ENCODE measurements at places on chromosomes 6 and 20.
A peak's percentile ranks its signal among the peaks of the same experiment; 100 is the strongest.

GRCh38 chr20:43717616-43717995 lies 9.2 kb downstream of the GTSF1L start:
- DNase-seq = no peak

DNA sequence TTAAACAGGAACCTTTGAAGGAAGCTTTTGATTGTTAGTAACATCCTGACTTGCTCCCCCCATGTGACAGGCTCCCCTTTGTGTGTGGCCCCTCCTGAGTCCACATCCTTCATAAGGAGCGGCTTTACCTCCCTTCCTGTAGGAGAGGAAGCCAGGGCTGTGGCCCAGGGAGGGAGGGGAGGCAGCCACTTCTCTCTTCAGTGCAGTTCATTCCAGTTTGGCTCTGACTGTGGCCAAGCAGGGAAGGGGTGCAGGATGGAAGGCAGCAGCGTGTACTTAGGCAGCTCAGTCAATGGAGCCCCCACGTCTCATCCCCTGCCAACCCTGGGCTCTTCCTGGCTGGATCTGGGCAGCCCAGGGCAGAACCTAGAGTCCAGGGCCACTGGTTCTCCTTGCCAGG lies 295.2 kb downstream of the QKI start:
- no peak for DNase-seq

DNA sequence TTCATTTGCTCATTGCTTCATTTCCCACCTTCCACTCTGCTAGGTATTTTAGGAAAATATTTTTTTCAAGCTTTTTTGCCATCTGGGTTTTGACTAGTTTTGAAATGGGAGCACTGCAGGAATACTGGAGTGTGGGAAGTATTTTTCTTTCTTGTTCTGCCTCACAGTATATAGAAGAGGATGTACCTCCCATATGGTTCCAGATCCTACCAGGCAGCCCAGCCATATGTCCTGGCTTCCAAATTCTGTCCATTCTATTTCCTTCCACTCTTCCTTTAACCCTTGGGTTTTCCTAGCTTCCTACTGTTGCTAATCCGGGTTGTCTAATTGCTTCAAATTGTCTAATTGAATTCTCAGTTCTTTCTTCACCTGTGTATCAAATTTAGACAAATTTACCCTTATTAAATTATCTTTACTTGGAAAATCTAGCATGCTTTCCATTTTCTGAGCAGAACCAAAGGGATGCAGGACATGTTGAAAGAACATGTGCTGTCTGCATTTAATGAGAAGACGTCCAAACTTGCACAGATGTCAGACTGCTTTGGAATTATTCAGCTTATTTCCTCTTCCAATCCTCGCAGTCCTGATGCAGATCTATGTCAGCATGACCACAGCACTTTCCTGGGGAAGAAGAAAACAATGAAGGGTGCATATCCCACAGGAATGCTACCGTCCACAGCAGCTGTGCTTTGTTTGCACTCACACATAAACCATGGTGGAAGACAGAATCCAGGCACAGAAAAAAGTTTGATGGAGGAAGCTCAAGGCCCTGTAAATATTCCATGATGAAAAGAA lies 1273.9 kb upstream of the MAP3K7 start:
- no peak for DNase-seq

GRCh38 chr6:26322645-26323482 lies 42.1 kb upstream of the BTN3A2 start:
- DNase-seq = no peak

DNA sequence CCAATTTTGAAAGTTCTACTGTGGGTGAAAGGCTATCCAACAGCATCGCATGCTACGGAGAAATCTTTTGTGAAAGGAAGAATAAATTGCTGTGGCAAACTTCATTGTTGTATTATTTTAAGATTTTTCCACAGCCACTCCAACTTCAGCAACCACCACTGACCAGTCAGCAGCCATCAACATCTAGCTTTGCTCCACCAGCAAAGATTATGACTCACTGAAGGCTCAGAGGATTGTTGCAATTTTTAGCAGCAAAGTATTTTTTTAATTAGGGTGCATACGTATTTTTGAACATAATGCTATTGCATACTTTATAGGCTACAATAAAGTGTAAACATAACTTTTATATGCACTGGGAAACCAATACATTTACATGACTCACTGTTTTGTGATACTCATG lies 493.5 kb downstream of the TFAP2A start:
- DNase-seq = no peak

GRCh38 chr6:45915780-45916468 lies 99.7 kb downstream of the CLIC5 start:
- no peak for DNase-seq

- no peak for DNase-seq
Measured at GRCh38 chr20:19973961-19974629, 43.1 kb upstream of the NAA20 start.

GRCh38 chr20:54221353-54221752 lies 13.5 kb downstream of the PFDN4 start:
- no peak for DNase-seq

DNA sequence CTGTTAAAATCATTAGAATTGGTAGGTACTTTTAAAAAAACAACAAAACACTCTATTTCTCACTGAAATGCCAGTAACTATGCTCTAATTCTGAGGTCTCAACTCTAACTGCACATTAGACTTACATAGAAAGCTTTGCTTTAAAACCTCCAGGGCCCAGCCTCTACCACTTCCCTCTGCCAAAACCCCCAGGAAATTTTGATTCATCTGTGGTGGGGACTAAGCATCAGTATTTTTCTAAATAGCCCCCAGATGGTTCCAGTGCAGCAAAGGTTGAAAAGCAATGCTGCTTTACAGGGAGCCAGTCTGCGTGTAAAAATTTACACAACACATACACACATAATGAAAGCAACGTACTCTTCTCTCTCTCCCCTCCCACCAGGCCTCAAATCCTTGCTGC lies 3.8 kb downstream of the TBC1D32 start:
- DNase-seq = no peak

DNA sequence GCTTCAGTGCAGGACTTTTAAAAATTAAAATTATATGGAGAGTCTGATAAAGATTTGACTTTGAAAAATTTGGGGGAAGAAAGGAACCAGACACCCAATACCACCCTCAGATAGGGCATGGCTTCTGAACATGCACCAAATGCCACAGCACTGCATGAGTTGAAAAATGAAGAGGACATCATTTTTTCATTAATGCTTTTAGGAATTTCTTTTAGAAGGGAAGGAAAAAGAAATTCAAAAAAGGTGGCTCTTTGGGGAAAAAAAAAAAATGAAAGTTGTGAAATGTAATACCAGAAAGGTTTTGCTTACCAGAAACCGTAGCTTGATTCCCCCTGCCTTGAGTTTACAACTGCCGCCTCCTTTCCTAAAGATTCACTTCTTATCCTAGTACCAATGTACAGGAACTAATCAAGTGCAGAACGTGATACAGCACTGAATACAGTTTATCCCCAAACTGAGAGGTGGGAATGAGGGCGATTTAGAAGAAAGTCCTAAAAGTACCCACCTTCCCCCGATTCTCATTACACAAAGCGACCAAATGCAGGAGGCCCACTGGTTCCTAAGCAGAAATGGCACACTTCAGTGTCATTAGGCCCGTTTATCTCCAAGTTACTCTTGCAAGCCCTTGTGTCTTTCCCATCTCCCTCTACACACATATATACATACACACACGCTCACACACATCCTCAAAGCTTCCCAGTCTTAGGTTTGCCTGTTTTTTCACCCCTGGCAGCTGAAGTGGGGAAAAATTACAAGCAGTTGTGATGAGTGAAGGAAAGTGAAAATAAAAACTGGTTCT lies 2.8 kb downstream of the PPP1R10 start:
- DNase-seq = no peak

DNA sequence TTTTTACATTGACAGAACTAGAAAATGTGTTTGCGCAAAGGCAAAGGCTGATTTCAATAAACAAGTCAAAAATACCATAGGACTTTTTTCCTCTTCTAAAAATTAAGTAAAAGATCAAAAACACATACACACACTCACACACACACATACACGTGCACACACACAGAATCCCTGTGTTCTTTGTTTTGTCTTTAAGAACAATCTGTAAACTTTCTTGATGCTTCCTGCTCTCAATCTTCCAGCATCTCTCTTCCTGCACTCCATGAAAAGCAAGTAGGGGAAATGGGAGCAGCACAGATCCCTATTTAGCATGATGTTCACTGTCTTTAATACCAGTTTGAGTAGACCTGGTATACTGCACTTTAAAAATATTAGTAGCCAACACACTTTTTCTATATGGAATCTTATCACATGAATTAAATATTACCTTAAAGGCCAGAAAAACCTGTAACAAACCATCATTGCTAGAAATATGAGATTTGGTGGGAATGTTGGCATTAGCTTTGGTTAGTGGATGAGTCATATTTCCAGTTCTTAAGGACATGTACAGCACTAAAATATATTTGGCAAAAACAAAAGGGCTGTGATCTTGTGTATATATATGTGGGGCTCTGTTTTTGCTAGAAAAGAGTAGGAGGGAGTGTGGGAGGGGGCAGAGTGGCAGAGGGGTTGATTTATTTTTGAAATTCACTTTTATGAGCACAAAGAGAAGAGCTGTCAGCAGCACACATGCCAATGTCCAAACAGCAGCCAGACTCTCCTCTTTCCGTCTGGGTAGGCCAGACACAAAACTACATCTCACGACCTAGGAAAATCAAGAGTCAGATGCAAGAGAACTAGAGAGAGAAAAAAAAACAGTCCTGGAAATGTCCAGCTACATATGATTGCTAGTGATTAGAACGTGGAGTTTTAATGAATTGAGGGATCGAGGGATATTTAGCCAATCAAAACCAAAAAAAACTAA lies 4.6 kb downstream of the PTPRK start:
- DNase-seq = no peak

DNA sequence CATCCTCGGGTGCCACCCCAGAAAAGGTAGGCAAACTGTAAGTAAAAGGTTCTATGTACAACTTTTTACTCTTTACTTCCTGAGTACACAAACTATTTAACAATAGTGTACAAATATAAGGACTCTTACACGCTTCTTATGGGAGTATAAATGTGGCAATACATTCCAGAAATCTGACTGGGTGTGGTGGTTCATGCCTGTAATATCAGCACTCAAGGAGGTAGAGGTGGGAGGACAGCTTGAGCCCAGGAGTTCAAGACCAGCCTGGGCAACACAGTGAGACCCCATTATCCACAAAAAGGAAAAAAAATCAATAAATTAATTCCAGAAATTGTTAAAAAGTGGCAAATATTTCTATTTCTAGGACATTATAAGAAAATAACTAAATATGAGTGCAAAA lies 48.9 kb downstream of the PIGU start:
- no peak for DNase-seq

- DNase-seq = peak; percentile 55
Measured at GRCh38 chr6:142416179-142416578, 114.4 kb downstream of the ADGRG6 start.

GRCh38 chr6:62345446-62345845 lies 59.4 kb upstream of the KHDRBS2 start:
- no peak for DNase-seq

DNA sequence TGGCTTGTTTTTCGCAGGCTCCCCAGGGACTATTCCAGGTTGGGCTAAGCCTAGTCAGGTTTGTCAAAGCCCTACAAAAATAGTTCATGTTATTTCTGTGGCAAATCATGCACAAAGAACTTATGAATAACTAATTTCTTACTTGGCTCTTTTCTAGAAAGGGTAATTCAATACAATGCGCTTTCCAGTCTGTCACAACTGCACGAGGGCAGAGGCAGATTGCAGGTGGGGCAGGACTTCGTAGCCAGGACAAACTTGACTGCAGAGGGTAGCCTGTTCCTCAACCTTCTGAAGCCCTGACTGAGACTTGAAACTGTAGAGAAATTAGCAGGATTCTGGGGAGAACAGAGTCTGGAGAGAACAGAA lies 253.5 kb downstream of the QKI start:
- DNase-seq = no peak

DNA sequence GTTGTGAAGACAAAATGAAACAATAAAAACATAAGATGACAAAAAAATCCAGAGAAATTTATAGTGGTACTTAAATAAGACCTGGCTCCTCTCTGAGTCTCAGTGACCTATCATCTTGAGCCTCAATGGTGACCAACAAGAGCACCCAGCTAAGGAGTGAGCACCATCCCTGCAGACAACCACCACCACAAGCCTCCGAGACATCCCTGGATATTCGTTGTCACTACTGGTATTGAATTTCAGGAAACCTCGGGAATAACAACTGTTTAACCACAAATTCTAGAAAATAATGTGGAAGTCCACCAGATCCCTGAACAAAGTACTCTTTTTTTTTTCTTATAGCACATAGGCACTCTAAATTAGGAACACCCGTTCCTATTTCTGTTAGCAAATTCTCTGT lies 32.2 kb upstream of the ADGRF5 start:
- DNase-seq = no peak

DNA sequence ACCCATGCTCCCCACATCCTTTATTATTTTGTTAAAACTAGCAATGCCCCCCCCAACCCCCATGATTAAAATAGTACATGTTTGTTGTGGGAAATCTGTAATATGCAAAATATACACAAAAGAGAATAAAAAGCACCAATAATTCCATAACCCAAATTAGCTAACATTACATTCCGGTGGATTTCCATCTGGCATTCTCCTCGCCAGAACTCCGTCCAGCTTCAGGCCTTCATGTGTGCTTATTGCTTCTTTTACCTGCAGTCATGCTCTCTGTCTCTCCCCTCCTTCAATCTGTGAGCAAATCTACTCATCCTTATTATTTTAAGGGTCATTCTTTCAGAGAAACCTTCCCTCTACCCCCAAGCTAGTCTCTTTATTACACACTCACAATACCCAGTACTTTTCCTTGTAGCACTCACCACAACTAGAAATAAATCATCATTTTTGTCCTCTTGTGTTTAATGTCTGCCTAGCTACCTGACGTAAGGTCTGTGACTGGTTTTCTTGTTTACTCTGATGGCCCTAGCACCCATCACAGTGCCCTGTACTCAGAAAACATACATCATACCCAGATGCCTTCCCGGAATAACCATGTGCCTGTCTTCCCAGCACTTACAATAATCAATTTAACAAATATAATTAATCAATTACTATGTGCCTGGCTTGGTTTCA lies 25.6 kb upstream of the IER3 start:
- no peak for DNase-seq

DNA sequence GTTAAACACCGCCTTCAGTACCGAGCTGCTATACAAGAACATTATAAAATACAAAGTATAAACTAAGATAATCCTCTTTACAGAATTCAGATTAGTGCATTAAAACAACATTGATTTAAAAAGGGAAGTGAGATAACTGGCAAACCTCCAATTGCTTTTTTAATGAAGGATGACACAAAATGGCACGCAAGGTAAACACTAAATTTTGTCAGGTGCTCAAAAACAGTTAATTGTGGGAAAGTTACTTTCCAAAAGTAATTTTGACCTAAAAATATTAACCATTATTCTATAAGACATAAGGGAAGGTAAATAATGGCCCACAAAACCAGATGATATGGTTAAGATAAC lies 53.3 kb downstream of the STX7 start:
- DNase-seq = no peak
